ENCODE measurements at places on chromosomes 7 and 10.

DNA sequence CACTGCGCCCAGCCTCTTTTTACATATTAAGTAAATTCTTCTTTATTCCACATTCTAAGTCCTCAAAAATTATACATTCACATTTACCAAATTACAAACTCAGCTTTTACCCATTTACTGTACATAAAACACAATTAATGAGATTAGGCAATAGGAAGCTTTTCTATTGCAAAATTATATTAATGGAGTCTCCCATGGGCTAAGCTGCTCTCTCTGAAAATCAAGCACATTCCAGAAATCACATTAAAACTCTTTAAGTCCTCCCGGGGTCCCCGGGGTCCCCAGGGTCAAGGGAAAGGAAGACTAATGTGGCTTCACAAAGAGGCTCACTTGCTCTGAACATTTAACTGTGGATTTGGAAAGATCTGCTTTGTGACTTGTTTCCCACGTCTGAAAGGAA lies 127.4 kb upstream of the KMT2E start:
- DNase-seq, result no peak

GRCh38 chr7:38685851-38686250 lies 54.7 kb upstream of the AMPH start:
- no peak for DNase-seq

- DNase-seq, result no peak
Observed at GRCh38 chr7:80105701-80106408, 28.8 kb upstream of the GNAI1 start.

DNA sequence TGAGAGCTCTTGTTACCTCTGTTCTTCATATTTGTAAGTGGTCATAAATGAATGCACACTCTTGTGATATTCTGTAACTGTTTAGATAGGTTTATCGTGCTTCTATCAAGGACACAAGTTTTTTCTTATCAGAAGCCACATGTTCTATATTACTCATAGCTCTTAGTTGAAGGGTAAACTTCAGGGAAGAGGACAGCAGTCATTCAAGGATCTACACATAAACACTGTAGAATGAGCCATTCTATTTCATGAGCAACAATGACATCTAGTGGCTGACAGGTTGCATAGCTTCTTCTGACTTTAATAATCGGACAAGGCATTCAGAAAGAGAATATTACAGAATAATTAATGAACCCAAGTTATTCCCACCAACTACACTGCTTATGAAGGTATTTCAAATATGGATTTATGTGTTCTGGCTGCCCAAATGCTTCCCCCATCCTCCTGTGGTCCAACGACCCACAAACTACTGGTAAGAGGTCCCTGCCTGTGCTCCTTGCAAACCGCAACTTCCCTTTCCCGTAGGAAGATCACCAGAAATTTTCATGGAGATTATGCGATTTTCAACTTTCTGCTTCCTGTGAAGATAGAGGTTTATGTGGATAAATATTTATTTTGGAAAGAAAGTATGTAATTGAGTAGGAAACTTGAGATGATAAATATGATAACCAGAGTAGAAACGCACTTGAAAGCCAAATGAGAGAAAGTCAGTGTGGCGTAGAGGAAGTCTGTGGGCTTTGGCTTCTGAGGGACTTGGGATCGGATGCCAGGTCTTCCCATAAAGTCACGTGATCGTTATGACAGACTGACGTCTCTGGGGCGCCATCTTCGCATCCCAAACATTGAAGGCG lies 16.8 kb upstream of the ABCB5 start:
- no peak for DNase-seq

DNA sequence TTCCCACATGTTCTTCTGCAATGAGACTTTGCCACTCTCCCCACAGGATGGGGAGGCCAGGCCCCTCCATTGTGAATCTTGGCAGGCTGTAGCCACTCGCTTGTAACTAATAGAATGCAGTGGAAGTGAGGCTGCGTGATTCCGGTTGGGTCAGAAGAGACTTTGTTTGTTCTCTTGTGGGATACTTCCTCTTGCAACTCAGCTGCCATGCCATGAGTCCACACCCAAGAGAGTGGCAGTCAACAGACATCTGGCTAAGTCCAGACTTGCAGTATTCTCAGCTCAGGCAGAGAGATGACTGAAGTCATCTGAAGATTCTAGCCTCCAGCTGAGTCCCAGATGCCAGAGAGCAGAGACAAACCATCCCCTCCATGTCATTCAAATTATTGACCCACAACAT lies 153.4 kb upstream of the GDF10 start:
- no peak for DNase-seq

GRCh38 chr7:21568762-21569161 lies 25.9 kb downstream of the DNAH11 start:
- no peak for DNase-seq

DNA sequence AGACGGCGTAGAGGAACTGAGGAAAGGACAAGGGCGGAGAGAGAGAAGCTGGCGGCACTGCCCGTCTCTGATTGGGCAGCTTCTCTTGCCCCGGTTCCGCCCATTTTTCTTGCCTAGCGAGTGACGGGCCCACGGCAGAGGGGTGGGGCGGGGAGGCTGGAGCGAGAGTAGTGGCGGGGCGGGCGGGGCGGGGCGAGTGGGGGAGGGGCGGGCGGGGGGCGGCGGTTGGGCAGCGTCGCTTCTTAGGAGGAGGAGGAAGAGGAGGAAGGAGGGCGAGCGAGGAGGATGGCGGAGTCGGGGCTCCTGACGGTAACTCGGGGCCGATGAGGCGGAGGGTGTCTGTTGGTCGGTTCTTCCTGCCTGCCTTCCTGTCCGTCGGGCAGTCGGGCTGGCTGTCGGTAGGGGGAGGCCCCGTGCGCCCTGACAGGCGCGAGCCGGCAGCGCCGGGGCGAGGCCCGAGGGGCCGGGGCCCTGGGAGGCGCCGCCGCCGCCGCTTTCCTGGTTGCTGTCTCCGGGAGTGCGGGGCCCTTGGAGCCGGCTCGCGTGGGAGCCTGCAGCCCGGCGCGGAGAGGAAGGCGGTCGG lies at the start of gene SHOC2:
SHOC2 (plus strand) TSS at position 256 of the 583 bp plus-strand sequence. CDS start 44,755 bp downstream, outside the sequence.
- peak; percentile 96 for DNase-seq

DNA sequence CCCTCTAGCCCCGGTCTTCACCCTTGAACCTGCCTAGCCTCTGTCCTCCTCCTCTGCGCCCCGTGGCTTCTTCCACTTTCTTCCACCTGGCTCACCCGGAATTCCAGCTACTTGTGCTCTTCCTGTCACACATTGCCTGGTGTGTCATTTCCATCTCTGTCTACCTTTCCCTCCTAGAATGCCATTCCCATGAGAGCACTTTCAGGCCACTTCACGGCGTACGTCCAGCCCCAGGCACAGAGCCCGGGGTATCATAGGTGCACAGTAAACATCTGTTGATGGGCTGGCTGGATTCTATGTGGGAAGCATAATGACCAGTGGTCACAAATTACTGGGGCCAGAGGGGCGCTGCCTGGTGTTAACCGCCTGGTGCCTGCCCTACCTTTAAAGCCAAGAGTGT lies 161.3 kb downstream of the CUX1 start:
- DNase-seq, result no peak

- no peak for DNase-seq
Observed at GRCh38 chr10:87503886-87504285, 807 bp upstream of the MINPP1 start.

DNA sequence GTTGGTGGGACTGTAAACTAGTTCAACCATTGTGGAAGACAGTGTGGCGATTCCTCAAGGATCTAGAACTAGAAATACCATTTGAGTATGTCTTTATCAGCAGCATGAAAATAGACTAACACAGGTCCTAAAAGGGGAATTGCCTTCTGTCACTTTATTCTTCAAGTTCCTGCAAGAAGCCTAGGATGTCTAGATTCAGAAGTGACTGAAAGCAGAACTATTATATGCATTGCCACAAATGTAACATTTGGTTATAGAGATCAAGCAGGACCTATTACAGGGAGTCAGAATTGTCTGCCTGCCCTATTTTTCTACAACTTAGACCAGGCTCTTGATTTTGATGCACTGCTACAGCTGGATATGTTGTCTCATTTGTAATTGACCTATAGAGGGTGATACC lies 364.7 kb downstream of the SORCS1 start:
- DNase-seq, result no peak

DNA sequence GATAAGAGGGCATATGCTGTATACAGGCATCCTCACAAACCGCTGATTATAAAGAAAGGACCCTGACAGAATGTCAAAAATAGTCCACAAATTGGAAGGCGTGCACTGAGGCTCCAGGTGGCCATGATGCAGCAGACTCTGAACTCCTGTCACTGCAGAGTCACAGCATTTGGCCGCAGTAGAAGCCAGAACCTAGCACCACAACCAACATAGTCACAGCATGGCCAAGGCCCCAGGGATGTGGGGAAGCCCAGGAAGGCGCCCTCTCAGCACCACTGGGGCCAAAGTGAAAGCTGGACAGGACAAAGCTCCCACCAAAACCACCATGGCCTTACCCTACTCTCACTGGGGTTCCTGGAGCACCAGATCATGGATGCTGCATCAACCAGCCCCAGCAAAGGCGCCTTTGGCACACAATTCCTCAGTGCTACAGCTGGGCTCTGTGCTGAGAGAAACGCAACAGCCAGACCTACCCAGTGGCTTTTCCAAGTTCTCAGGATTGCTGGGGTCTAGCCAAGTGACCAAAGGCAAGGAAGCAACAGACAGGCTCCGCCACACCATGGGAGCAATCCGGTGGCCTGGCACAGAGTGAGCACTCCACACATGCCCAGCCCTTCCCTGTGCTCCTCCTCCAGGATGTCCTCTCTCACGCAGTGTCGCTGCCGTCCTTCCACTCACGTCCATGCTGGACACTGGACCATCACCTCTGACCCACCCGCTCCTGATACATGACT lies 60.2 kb downstream of the STK17A start:
- no peak for DNase-seq

DNA sequence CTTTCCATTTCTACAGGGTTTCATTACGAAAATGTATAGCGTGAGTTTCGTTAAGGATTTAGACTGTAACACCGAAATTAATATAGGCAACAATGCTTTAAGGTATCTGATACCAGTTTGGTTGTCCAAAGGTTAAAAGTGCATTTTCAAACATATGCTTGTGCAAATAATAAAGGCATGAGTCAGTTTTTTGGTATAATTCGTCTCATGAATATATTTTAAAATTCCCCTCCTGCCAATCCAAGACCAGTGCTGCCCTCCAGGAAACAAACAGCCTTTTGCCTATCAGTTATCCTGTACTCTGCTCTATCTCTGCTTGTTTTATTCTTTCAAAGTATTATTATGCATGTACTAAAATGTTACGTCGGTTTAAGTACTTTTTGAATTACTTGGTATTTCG lies 2.0 kb downstream of the LCOR start:
- DNase-seq, result no peak

GRCh38 chr10:119362122-119362521 lies 154.8 kb downstream of the GRK5 start:
- no peak for DNase-seq

DNA sequence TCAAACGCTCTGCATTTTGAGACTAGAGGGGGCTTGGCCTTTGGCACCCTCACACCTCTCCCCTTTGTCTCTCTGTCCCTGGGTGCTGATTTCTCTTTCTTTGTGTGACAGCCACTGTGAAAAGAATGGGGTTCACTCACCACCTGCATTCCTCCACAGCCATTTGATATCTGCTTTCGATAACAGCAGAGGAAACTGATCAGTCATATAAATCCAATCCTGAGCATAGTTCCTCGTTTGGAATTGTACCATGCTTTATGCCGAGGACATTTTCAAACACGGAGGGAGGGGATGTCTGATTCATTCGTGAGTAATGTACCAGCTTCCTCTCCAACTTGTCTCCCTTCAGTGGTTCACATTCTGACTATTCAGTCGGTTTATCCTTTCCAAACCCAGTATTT lies 15.8 kb downstream of the MET start:
- no peak for DNase-seq

GRCh38 chr10:86863484-86863842 lies 94.0 kb downstream of the MMRN2 start:
- no peak for DNase-seq

- DNase-seq, result no peak
Observed at GRCh38 chr10:71067098-71067740, 145.2 kb upstream of the UNC5B start.

- DNase-seq, result no peak
Observed at GRCh38 chr10:99521765-99522469, 10.8 kb upstream of the NKX2-3 start.

GRCh38 chr7:155465761-155466141 lies 7.8 kb downstream of the EN2 start:
- no peak for DNase-seq

DNA sequence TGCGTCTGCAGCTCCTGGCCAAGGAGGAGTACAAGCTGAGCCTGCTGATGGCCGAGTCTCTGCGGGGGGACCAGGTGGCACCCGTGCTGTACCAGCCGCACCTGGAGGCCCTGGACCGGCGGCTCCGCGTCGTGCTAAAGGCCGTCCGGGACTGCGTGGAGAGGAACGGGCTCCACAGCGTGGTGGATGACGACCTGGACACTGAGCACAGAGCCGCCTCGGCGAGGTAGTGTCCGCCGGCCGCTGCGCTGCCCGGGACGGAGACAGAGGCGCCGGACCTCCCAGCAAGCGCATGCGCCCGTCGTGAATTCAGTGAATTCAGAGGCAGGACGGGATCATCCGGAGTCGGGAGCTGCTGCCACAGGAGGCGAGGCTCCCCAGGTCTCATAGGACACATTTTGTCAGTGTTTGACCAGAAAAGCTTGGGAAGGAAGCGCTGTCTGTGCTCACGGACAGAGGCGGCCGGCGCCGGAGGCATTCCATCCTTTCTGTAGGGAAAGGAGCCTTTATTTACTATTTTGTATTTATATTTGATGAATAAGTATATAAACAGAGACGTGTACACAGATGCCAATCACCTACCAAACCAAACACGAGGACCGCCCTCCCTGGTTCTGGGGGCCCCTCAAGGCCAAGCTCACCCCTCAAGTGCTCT lies 30.1 kb upstream of the FOXL3 start:
- no peak for DNase-seq

GRCh38 chr10:22321156-22321923 lies 441 bp downstream of the BMI1 start:
- DNase-seq, result peak; percentile 46

DNA sequence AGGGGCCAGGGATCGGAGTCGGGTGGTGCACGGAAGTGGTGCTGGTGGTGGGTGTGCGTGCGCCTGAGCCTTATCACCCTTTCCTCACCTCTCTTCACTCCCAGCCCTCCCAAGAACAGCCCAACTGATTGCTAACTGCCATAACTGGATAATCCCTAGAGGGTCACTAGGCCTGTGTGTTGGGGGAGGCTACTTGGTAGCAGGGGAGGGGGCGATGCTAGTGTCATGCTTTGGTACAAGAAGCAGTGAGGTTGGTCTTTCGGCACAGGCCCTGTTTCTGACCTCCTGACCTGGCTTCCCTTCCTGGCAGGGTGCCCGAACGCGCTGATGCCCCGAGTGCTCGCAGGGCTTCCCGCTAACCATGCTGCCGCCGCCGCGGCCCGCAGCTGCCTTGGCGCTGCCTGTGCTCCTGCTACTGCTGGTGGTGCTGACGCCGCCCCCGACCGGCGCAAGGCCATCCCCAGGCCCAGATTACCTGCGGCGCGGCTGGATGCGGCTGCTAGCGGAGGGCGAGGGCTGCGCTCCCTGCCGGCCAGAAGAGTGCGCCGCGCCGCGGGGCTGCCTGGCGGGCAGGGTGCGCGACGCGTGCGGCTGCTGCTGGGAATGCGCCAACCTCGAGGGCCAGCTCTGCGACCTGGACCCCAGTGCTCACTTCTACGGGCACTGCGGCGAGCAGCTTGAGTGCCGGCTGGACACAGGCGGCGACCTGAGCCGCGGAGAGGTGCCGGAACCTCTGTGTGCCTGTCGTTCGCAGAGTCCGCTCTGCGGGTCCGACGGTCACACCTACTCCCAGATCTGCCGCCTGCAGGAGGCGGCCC lies 652 bp downstream of the KAZALD1 start:
- DNase-seq, result peak; percentile 47

All from stimulated activated effector memory CD8-positive, alpha-beta T cell treated with anti-CD3 and anti-CD28 coated beads, Interleukin-12 subunit alpha, Interleukin-12 subunit beta, amount 100 ng/mL, for 72 hours (primary cell).